ENCODE measurements at places on chromosomes 13 and 19.

DNA sequence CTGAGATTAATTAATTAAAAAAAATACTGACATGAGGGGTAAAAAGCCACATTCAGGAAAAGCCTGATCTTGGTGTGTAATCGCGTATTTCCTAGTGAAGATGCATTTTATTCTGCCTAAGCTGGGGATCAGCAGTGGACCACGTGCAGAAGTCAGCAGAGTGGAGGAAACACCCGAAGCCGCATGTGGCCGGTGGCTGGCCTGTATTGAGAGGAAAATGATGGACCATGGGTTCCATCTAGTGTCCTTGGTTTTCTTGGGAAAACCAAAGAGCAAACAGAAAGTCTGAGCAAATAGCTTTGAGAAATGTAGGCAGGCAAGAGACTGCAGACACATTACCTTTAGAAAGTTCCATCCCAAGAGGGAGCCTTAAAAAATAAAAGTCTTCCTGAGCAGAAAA is 23.7 kb upstream of the SHISA2 start:
- no peak for DNase-seq

GRCh38 chr13:26561651-26562511 is 4.4 kb downstream of the WASF3 start:
- DNase-seq = no peak

DNA sequence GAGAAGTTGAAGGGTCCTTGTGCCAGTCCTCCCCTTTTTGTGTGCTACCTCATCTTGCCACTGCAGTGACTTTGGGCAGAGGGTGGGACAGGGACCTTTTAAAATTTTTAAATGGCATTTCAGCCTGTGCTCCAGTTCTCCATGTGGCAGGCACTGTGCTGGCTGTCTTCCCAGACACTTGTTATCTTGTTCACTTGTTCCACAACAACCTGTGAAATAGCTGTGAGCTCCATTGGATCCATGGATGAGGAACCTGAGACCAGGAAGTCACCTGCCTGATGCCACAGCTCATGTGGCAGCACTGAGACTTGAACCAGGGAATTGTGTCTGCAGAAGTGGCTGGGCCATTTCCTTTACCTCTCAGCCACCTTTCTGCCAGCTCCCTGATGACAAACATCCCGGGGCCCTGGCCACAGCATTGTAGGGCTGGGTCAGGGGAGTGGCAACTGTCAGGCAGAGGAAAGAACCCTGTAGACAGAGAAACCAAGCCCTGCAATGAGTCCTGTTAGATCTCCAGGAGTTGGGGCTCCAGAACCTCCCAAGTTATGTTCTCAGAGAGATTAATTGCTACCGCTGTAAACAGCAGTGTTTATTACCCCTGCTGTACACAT is 6.4 kb downstream of the EGLN2 start:
- no peak for DNase-seq

GRCh38 chr13:24700539-24700938 is 20.3 kb downstream of the ATP12A start:
- DNase-seq = no peak

DNA sequence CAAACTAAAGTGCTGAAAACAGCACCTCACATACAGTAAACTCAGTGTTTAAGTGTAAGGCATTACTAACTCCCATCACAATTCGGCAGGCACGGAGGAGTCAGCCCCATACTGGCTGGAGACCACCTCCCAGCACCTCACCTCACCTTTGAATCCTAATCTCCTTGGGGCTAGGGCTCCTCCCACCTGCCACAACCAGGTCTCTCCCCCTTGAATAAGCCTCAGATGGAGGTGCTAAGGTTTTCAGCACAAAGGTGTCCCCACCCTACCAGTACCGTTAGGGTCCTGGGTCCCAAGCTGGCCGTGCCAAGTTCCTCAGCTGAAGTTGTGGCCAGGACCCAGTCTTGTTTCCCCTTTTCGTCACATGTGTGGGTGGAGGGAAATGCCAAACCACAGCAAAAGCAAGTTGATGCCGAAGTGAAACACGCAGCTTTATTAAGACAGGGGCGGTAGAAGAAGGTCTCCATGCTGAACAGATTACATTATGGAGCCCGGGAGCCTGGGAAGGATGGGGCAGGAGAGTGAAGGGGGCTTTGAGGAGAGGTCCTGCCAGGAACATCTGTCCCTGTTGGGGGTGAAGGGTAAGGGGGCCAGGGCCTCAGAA is at the start of gene IGFLR1:
IGFLR1 (minus strand) TSS at position 332 of the 604 bp plus-strand sequence. CDS start 1,272 bp downstream, outside the sequence.
- no peak for DNase-seq

GRCh38 chr19:38115271-38115802 is 108.7 kb downstream of the DPF1 start:
- no peak for DNase-seq

DNA sequence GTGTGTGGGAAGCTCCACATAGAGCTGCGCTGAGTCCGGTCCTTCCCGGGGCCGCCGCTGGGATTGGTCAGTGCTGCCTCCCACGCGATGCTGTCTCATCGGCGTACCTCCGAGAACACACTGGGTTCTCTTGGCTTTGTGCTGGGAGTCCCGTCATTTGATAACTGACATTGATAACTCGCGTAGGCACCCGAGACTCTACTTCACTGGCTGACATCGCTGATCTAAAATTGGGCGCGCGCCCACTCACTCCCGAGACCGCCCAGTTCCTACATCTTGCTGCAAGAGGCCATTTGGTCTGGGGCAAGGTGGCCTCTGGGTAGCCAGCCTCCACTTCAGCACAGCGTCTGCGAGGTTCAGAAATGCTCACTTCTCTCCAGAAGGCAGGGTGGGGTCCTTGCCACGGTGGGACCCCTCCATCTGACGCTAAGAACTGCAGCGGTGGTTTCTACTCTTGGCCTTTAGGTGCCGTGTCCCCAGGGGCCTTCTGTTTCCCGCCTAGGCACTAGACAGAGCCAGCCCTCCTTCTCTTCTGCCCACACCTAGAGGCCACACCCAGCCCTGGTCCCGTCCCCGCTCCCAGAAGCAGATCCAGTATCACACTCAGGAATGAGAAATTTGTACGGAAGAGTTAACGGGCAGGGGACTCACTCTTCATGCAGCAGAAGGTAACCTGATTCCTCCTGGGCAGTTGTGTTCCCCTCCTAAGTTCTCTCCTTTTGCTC is 40.7 kb upstream of the ATP11A start:
- no peak for DNase-seq

DNA sequence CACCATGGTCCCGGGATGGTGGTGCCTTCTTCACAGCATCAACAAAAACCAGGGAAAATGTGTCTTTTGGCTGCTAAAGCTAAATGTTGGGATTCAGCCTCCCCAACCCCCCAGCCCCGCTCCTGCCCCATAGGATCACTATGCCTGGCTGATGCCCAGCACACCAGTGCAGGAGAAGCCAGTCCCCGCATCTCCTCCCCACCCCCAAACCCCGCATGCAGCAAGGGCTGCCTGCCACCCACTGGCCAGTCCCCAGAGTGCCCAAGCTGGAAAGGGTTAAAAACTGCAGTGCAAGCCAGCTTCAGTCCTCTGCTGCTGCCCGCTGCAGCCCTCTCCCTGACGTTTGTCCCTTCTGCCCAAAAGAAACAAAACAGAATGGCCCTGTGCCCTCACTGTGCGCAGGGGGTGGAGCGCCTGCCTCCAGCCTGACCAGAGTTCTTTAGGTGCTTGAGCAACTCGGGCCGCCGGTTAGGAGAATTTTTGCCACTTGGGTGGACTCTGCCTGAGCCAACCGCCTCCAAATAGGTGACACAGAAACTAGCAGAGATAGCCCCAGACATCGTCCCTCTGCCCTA is 3.7 kb downstream of the CALM3 start:
- no peak for DNase-seq

- DNase-seq = no peak
Observed at GRCh38 chr13:110455444-110455843, 106.1 kb downstream of the RAB20 start.

DNA sequence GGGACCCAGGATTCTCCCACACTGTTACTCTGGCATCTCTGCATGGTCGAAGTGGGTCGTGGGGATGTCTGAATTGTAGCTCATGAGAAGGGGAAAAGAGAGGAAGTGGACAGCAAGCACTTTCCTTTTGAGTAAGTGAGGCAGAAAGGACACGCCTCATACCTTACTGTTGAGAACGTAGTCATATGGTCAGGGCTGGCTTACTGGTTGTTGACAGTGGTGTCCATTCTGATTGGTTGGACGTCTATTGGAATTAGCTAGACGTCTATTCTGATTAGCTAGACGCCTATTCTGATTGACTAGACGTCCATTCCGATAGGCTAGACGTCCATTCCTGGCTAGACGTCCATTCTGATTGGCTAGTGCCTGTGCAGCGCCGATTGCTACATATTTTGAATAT is 12.4 kb downstream of the GRIN2D start:
- DNase-seq = no peak

- no peak for DNase-seq
Observed at GRCh38 chr19:3368441-3368795, 2.0 kb downstream of the NFIC start.

- DNase-seq = no peak
Observed at GRCh38 chr13:22235950-22236290, 565.0 kb downstream of the FGF9 start.

DNA sequence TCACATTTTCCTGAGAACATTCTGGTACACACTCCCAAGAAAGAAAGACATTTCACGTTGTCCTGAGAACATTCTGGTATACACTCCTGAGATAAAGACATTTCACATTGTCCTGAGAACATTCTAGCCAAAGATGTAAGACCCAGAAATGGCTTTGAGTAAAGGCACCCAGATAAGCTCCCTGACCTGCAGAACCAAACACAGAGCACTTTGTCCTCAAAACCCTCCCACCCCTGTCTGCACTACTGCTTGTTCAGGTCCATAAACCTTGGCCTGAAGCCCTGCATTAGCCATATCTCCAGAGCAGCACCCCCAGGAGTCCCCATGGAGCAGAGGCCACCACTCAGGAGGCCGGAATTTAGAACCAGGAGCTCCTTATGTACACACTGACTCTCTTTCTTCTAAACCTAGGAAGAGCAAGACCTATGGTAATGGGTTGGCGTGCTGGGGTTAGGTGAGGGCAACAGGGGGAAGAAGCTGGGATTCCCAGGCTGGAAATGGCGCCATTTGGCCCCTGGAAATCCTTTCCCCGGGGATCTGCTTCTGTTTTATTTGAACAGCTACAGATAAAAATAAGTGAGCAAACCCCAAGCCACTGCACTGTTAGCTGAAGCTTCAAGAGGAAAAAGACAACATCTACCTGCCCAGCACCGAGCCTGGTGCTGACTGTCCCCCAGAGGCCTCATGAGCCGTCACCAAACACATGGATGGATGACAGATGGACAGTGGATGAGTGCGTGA is 13.7 kb downstream of the GAS6 start:
- DNase-seq = no peak

DNA sequence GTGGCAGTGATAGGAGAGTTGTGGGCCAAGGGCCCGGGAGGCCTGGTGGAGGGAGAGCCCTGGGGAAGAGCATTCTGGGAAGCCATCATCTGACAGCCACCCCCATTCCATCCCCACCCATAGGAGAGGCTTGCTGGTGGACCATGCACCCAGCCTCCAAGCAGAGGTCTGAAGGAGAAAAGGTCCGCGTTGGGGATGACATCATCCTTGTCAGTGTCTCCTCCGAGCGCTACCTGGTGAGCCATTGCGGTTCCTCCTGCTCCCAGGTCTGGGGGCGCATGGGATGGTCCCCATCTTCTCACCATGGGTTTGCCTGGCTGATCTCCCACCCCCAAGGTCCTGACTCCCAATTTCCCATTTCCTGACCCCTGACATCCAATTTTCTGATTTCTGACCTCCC is 10.5 kb downstream of the RYR1 start:
- no peak for DNase-seq

GRCh38 chr13:76971851-76972829 is 19.7 kb upstream of the CLN5 start:
- DNase-seq = no peak

GRCh38 chr19:13961826-13962698 is 9.8 kb downstream of the DCAF15 start:
- DNase-seq = no peak

GRCh38 chr19:9060564-9061340 is 26.1 kb upstream of the OR1M1 start:
- no peak for DNase-seq

DNA sequence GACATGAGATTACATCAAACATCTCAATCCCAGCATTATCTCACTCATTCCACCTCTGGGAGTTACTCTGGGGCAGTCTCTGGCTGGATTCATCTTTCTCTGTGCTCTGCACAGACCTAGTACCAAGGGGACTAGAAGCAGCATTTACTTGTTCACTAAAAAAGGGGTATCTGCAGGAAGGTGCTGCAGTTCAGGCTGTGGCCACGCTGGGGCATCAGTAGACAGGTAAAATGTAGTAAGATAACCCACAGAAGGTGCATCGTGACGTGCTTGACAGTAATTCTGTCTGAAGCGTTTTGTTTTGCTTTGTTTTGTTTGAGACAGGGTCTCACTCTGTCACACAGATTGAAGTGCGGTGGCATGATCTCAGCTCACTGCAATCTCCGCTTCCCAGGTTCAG is 29.3 kb downstream of the ZNF564 start:
- DNase-seq = no peak

DNA sequence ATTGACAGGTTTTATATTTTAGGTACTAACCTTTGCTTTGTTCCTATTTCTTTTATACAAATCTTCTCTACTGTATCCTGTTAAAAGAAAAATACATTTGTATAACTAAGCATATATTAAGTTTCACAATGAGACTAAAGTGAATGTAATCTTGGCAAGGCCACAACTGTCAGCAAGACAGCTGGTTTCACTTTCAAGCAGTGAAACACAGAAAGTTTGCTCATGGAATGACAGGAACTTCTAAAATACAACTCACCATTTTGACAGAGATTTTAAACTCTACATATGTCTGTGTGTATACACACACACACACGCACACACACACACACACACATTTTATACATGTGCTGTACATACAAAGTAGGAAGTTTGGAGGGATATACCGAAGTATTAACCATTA is 53.3 kb downstream of the PARP4 start:
- peak; percentile 46 for DNase-seq

DNA sequence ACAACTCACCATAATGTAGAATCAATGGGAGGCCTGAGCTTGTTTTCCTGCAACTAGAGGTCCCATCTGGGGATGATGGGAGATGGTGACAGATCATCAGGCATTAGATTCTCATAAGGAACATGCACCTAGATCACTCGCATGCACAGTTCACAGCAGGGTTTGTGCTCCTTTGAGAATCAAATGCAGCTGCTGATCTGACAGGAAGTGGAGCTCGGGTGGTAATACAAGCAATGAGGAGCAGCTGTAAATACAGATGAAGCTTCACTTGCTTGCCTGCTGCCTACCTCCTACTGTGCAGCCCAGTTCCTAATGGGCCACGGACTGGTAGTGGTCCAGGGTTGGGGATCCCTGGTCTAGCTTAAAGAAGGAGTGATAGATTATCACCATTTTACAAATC is 33.0 kb downstream of the KPNA3 start:
- DNase-seq = no peak

DNA sequence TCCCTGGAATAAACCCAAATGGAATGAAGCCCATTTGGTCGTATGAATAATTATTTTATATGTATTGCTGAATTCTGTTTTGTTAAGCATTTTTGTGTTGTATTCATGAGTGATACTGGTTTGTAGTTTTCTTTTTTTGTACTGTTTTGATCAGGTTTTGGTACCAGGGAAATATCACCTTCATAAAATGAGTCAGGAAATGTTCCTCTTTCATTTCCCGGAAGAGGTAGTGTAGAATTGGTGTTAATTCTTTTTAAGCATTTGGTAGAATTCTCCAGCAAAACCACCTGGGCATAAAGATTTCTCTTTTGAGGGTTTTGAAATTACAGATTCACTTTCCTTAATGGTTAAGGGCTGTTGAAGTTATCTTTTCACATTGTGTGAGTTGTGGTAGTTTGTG is 13.3 kb downstream of the SPATA13 start:
- no peak for DNase-seq

Data from skeletal muscle cell (primary cell).